NCI-H1436 (cell line): ENCODE measurements at places on chromosomes 2 and 18.

DNA sequence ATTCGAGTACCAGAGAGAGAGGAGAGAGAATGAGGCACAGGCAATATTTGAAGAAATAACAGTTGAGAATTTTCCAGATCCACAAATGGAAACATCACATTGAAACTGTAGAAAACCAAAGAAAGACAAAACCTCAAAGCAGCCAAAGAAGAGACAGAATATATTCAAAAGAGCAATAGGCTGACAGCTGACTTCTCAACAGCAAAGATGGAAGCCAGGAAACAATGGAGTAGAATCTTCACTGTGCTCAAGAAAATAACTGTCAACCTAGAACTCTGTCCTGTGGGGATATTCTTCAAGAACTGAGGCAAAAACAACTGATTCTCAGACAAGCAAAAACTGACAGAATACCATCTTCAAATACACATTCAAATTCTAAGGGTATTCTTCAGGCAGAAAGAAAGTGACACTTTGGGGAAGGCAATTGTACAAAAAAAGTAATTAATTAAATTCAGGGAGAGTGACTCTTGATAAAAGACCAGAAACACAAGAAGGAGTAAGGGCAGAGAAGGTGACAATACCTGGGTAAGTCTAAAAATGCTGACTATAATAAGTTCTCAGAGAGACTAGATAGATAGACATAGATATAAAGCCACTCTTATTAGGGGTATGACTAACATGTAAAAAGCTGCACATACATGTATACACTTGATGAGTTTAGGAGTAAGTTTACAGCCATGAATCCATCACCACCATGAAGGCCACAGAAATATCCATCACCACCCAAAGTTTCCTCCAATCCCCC, 25.6 kb downstream of the ANKMY1 start:
- no peak for DNase-seq

- no peak for DNase-seq
Observed at GRCh38 chr2:119718501-119719260, 39.7 kb downstream of the TMEM177 start.

DNA sequence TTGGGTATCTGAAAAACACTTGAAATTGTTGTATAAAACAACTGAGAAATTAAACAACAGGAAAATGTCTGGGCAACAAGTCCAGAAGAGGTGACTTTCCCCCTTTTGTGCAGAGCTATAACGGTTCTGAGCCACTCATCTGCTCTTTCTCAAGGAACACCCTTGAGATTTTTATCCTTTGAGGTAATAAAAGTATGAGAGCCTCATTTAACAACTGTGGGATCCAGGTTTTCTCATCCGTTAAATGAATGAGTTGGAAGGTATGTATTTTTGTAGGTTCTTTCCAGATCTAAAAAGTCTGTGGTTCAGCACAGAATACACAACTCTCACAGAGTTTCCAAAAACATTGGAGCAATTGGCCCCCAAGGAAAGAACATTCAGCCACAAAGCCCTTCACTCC, 93.0 kb downstream of the ANKRD44 start:
- DNase-seq: no peak

GRCh38 chr2:54773838-54774237, 50.4 kb downstream of the EML6 start:
- DNase-seq: no peak

DNA sequence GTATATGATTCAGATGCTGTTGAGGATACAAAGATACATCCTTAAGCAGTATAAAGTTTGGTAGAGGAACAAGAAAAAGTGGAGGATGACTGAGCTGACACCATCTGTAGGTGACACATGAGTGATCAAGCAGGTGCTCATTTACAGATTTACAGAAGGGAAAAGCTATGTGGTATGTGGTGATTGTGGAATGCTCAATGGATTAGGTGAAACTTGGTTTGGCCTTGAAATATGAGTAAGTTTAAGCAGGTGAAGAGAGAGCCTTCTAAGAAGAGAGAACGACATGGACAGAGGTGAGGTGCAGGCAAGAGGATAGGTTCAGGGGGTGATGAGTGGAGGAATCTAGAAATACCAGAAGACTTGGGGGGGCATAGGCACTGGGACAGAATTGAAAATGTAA, 5.9 kb downstream of the ASXL3 start:
- no peak for DNase-seq

GRCh38 chr2:62631160-62632085, 74.1 kb upstream of the EHBP1 start:
- DNase-seq: no peak

GRCh38 chr2:134275058-134275862, 21.4 kb downstream of the MGAT5 start:
- no peak for DNase-seq

- no peak for DNase-seq
Observed at GRCh38 chr18:79772865-79773696, 24.7 kb upstream of the KCNG2 start.

- DNase-seq: no peak
Observed at GRCh38 chr2:203603456-203604389, 68.6 kb upstream of the RAPH1 start.

- DNase-seq: no peak
Observed at GRCh38 chr18:23183411-23184150, 48.3 kb downstream of the CABLES1 start.

DNA sequence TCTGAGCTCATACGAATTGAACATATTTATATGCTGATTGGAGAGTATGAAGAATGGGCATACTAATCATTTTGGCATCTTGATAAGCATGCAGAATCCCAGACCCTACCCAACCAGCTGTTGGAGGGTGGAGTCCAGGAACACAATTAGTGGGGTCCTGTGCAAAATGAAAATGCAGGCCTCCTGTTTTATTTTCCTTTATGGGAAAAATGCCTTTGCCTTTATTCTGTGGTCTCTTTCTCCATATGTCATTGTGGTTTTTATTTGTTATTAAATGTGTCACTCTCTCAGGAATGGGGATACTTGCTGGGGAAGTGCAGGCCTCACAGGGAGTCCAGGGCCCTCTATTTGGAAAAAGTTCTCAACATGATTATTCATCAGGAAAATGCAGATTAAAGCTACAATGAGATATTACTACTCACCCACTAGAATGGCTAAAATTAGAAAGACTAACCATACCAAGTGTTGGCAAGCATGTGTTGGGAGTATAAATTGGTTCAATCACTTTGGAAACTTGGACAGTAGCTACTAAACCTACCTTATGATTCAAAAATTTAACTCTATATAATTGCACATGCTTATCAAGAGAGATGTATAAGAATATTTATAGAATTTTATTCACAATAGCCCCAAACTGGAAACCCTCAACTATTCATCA, 223.1 kb upstream of the FBXO11 start:
- no peak for DNase-seq

DNA sequence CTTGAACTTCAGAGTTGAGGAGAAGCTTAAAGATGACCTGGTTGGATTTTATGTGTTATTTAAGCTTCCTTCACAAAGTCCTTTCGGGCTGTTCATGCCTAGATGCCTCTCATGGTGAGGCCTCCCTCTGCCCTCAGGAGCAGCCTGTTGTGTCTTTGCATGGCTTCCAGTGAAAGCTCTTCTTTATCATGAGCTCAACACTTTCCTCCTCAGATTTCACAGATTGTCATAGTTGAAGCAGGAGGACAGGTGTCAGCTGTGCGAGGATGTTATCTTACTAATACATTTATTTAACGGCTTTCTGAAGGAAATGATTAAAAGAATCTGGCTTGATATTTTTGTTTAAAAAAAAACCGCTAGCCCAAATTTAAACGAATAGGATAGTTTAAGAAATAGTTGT, 48.8 kb upstream of the ITSN2 start:
- no peak for DNase-seq

GRCh38 chr2:67471681-67472080, 74.5 kb downstream of the ETAA1 start:
- no peak for DNase-seq

DNA sequence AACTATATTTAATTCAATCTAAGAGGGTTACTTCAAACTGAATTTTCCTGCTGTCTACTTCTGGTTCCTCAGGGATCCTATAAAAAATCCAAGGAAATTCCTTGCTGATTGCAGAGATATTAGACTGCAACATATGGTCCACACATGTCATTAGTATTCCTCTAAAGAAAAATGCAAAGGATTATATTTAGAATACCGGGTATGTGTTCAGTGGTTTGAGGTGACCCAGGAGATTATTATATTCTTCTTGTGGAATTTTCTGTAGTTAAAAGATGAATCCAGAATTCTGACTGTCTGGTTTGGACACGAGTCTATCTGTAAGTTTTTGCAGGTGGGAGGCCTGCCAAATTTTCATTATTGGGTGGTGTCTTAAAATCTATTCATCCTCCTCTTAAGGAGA, 18.2 kb downstream of the HOXD1 start:
- no peak for DNase-seq

DNA sequence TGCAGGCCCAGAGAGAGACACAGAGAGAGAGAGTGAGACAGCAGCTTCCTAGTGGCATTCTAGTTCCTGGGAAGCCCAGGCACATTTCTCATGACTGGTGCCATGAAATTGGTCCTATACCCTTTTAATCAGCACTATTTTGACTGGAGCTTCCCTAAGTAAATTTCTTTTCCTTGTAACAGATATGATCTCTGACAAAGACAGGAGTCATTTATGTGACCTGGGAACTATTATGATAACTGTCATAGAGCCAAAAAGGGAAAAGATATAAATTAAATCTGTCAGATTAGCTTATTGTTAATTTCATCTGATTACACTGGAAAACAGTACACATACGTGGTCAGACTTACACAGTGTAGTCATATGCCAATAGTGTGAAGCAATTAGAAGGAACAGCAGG, 161.3 kb upstream of the HNRNPA3 start:
- no peak for DNase-seq

- peak; percentile 66 for DNase-seq
Observed at GRCh38 chr18:77054606-77055428, 77.8 kb downstream of the MBP start.

- no peak for DNase-seq
Observed at GRCh38 chr2:135820003-135820618, 16.9 kb downstream of the LCT start.

GRCh38 chr2:95344215-95344583, 47.1 kb downstream of the KCNIP3 start:
- no peak for DNase-seq

DNA sequence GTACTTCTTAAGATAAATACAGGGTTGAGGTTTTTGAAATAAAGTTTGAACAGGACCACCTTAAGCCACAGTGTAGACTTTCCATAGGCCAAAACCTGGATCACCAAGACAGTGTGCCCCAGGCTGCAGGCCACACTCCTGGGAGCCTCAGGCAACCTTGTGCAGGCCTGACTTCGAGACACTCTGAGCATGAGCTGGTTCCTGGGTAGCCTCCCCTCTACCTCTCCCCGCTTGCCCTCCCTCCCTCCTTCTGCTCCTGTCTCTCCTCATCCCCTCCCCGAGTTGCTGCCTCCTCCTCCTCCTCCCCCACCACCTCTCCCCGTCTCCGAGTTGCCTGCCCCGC, 10.6 kb upstream of the PROC start:
- no peak for DNase-seq

DNA sequence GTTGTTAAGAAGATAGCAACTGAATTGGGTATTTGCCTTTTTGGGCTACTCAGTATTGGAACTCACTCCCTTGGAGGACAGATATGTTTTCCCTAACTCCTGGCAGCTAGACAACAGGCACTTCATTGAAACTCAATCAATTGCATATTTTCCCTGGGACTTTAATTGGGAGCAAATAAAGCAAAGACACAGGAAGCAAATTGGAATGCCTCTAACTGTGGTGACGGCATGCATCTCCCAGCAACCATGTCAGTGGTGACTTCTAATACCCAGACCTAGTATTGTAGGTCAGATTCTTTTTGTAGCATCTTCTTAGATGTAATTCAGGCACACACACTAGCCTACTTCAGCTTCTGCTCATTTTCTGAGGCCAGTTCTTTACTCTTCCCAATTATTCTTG, 164.2 kb upstream of the SETBP1 start:
- no peak for DNase-seq

DNA sequence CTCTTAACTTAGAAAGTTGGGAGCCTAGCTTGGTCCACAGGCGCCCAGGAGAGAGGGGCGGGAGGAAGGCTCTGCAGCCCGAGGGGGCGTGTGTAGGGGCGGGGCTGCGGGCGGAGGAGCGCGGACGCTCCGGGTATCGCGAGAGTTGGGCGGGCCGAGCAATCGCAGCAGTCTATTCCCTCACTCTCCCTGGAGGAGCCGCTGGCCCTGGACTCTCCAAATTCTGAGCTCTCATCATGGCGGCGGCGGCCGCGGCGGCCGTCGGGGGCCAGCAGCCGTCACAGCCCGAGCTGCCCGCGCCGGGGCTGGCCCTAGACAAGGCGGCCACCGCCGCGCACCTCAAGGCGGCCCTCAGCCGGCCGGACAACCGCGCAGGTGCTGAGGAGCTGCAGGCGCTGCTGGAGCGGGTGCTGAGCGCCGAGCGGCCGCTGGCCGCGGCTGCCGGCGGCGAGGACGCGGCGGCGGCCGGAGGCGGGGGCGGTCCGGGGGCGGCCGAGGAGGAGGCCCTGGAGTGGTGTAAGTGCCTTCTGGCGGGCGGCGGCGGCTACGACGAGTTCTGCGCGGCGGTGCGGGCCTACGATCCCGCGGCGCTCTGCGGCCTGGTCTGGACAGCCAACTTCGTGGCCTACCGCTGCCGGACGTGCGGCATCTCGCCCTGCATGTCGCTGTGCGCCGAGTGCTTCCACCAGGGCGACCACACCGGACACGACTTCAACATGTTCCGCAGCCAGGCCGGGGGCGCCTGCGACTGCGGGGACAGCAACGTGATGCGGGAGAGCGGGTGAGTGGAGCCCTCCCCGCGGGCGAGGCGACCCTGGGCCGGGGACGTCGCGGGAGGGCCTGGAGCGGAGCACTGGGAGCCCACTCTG, at the start of gene UBR3:
TSS of gene UBR3 (plus strand) at position 183 of the 869 bp plus-strand sequence. CDS start at position 237, 54 bp downstream.
- DNase-seq: peak; percentile 91

DNA sequence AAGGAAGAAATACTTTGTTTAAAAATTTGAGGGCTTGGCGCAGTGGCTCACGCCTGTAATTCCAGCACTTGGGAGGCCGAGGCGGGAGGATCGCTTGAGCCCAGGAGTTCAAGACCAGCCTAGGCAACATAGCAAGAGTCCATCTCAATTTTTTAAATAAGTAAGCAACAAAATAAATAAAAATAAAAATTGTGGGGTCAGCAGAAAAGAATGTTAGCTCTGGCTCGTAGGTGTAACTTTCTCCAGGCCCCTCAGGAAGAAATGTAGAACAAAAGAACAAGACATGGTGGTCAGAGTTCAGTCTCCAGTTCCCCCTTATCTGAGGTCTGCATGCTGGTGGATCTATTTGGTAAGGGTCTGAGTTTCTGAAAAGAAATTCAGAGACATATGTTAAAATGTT, 20.4 kb upstream of the PDCL3 start:
- no peak for DNase-seq

GRCh38 chr2:1014802-1015201, 64.2 kb downstream of the SNTG2 start:
- no peak for DNase-seq

DNA sequence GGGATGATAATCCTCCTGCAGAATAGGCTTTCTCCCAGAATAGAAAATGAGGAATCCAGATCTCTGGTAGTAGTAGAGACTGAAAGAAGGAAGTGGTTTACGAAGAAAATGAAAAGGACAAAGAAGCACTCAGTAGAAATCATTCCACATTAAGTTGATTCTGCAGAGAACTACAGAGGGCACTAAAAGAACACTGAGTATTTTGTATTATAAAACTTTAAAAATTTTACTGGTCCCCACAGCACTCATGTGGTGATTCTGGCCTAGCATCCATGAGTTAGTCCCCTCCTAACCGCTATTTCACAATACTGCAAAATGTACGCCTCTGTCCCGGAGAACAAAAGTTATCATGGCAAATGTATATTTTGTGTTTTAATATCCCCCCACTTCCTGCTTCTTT, 42.9 kb upstream of the SLC35F5 start:
- no peak for DNase-seq
